ENCODE measurements at places on chromosomes 2 and 18.

GRCh38 chr2:202237787-202238233, 587 bp downstream of the SUMO1 start:
- DNase-seq = peak; percentile 83

DNA sequence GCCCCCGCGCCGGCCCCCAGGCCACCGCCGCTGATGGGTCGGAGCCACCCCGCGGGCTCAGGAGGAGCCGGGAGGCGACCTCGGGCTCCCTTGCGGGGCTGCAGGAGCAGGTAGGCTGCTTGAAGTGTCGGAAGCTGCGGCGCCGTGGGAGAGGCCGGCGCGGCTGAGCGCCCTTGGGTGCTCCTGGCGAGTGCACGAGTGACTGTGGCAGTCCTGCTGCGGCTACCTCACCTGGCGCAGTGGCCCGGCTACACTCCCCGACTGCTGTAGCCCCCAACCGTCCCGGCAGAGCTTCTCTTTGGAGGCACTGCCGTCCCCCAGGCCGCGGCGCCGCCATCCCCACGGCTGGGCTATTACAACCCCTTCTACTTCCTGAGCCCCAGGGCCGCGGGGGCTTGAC, 10.0 kb upstream of the LYPD6 start:
- no peak for DNase-seq

- no peak for DNase-seq
Measured at GRCh38 chr2:190685333-190685732, 36.5 kb downstream of the NAB1 start.

DNA sequence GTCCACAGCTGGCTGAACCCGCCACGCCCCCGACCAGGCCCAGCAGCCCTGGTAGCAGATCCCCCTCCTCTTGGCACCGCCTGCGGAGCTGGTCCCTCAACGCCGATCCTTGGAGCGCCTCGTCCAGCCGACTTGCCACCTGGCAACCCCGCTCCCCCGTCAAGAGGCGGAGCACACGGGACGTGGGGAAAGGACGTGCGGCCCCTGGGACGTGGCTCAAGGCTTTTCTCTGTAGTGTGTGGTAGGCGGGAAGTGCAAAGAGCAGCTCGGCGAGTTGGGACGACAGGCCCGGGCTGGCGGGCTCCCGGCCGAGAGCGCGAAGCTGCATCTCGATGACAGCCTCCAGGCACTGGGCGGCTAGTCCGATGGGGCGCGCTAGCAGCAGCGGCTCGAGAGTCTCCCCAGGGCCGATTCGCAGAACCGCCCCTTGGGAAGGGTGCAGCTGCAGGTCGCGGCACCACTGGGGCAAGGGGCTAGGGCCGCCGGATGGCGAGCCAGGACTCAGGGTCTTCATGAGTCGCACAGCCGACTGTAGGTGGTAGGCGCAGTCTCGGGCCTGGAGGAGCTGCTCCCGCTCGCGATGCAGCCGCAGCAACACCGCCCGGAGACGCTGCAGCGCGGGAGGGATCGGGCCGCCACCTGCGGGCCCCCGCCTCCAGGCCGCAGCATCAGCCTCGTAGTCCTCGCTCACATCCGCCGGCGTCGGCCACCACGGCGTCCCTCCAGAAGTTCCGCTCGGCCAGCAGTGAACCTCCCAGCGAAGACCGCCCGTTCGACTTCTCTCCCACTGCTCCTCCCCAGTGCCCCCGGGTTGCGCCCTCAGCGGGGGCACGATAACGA, 617 bp downstream of the CCDC142 start:
- no peak for DNase-seq

GRCh38 chr2:12855508-12855907, 138.8 kb downstream of the TRIB2 start:
- DNase-seq = no peak

DNA sequence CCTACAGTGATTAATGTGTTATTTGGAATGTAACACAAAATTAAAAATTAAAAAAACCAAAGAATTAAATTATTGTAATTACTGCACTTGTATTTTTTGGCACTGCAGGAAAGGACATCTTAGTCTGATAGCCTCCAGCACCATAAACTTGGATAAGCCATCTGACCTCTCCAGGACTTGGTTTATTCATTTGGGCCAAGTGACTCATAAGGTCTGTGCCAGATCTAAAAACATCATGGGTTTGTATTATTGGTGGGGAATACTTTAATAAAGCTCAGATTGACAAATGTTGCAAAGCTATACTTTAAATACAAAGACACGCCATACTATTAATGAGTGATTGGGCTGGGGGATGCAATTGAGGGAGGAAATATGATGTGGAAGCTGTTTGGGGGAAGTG, 225.2 kb downstream of the ZNF521 start:
- DNase-seq = no peak

DNA sequence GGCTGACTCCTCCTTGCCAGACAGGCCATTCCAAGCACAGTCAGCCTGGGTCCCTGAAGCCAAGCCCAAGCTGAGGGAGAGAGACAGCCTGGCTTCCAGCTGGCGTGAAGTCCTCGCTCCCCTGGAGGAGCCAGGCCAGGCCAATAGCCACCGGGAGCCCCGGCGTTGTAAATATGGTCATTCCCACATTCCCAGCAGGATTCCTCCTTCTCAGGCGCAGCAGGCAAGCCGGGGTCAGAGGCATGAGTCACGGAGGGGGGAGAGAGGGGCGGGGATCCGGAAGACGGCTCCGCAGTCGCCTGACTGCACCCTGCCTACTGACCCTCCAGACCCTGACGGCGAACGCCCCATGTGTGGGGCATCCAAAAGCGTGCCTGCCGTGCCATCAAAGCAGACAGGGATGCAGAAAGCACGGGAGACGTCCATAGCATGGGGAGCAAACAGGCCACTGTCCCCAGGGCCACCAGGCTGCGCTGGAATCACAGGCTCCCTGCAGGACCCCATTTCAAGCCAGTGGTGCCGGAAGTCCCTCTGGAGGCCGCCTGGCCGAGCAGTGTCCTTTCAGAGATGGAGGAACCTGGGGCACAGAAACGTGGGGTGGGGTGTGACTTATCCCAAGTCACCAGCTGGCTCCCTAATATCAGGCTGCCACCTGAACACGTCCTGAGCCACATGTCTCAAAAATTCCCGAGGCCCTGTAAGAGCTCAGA, 48.2 kb downstream of the TWIST2 start:
- peak; percentile 75 for DNase-seq

DNA sequence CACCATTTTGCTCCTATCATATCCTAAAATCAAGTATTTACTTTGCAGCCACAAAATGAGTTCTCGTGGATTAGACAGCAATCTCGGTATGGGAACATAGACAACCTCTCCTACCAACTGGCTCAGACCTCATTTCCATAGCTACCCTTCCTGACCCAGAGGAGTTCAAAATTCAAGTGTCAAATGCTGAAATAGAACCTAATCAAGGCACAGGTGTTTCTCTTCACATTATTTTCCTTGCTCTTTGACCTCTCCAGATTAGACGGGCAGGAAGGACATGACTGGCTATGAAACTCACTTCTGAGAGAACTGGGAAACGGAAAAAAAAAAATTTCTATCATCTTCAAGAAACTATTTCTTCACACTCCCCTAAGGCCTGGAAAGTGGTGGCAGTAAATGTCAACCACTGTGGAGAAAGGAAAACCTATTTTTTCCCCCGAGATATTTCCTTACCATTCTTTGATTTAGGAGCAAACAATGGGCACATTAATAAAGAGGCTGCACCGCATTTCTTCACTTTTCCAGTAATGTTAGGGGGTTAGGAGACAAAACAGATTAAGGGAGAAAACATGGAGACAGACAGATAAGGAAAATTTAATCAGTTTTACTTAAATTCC, 63.6 kb upstream of the DTNB start:
- no peak for DNase-seq

DNA sequence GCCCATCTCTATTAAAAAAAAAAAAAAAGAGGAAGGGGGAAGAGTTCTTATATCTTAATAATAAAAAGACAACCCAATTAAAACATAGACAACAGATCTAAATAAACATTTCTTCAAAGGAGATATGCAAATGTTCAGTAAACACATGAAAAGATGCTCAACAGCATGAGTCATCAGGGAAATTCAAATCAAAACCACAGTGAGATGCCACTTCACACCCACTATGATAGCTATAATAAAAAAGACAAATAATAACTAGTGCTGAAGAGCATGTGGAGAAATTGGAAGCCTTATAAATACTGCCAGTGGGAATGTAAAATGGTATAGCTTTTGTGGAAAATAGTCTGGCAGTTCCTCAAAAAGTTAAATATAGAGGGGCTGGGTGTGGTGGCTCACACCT, 61.5 kb upstream of the CYP20A1 start:
- no peak for DNase-seq

DNA sequence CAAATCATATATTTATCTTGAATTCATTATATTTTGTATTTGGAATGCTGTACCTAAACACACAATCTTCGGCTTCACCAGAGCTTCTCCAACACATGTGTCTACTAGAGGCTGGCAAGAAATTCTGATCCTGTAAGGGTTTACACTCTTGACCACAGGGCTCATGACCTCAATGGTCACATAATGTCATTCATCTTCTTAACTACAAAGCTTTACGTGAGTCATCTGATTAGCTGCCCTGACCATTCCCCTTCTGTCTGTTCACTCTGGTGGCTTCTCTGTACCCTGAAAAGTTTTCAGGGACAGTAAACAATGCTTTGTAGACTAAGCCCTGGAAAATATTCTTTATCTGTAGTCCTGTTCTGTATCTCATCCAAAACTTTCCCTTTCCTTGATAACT, 423.9 kb downstream of the CMPK2 start:
- no peak for DNase-seq

DNA sequence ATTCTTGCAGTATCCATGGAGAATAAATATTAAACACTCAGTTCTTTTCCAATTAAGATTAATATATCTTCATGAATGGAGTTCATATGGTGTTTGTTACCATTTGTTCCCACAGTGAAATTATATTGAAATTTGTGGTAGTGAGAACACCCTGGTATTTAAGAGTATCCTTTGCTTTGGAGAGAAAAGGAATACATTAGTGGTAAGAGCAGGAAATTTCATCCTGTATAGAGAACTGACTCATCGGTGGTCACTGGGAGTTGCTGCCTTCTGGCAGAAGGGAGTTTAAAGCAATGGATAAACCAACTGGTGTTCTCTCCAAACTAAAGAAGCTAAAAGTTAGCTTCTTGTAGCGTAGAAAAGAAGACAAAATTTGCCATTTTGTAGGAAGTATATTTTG, 107.3 kb downstream of the MYO1B start:
- DNase-seq = no peak

DNA sequence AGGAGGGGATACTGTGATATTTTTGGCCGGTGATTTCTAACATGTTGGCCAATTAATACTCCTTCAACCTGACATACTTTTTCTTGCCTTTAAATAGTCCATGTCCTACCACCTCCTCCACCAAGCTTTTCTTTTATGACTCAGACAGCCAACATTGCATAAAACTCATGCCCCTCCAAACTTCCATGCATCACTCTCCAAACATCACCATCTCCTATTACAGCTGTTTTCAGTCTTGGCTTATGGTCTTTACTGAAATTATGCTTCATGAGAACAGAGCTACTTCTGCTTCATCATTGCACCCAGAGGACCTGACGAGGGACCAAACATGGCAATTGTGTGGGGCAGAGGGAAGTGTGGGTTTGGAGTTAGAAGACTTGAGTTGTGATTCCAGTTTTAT, 305.4 kb downstream of the LPIN1 start:
- DNase-seq = no peak

- no peak for DNase-seq
Measured at GRCh38 chr2:147293991-147294824, 550.6 kb upstream of the ACVR2A start.

DNA sequence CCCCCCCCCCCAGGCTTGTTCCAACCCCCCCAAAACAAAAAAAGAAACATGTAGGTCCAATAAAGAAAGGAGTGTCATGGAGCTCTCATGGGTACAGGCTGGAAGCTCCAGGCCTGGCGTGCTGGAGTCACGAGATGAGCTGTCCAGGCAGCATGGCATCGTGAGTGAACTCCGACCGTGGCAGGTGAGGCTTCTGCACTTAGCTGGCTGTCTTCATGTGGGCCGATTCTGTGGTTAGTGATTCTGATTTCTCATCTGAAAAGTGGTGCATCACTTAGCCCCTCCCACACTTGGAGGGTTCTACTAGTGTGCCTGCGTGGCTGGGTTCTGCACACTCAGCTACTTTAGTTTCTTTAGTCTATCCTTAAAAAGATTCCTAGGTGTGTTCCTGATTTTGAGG, 126.4 kb upstream of the MGAT5 start:
- no peak for DNase-seq

GRCh38 chr2:28993206-28993960, 12.3 kb downstream of the TOGARAM2 start:
- no peak for DNase-seq

- no peak for DNase-seq
Measured at GRCh38 chr2:178331474-178332432, 119.2 kb downstream of the PRKRA start.

DNA sequence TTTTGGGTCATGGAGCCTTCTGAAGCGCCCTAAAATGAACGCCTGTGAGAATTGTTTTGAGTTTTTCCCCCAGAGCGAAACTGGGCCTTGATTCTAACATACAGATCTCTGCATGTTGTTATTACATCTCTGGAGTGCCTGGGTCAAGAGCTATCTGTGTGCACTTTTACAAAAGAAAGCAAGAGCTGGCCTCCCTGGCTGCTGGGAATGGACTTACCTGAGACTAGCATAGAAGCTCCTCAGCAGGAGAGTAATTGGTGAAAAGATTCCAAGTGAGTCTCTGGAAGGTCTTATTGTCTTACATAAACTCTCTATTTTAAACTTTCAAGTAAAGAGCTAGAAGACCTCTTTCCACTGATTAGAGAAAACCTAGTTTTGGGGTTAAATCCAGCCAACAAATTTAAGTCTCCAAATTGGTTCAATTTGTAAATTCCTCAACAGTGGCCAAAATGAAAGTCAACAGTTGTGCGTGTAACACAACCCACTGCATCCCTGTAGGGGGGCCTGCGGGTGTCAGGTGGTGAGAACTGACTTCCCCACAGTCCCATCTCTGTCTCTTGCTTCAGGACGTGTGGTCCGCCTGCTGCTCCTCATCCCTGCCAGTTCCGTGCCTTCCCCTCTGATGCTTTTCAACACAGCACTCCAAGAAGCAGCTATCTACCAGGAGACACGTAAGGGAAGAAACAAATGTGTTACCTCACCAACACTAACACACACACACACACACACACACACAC, 206.1 kb downstream of the SH3BP4 start:
- no peak for DNase-seq

GRCh38 chr2:190088917-190089316, 26.4 kb upstream of the MSTN start:
- peak; percentile 92 for DNase-seq

- DNase-seq = no peak
Measured at GRCh38 chr2:220491670-220492069, 864.2 kb downstream of the SLC4A3 start.

- DNase-seq = no peak
Measured at GRCh38 chr18:34841891-34842290, 131.8 kb downstream of the DTNA start.

DNA sequence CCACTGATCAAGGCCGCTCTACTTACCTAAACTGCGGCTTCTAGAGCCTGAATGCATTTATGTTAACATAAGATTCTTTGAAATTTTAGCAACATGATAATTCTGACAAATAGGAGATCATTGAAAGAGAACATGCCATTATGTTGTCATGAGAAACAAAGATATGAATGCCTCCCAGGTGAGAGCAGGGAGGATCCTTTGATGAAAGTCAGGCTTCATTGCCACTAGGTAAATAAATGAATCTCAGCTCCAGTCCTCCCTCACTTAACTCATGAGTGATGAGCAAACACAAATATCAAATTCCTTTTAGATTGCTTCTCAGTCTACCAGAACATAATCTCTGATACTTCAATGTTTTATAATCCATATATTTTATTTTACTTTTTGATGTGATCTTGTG, 463.2 kb upstream of the CDH7 start:
- no peak for DNase-seq

GRCh38 chr2:203583701-203584100, 48.6 kb upstream of the RAPH1 start:
- no peak for DNase-seq

- DNase-seq = peak; percentile 41
Measured at GRCh38 chr18:10089881-10090280, 176.1 kb downstream of the VAPA start.

Measured in eye (tissue), 1 donor.